ENCODE measurements at places on chromosomes 5 and 9.

- DNase-seq, result no peak
Measured at GRCh38 chr9:89009546-89009840, 18.2 kb downstream of the S1PR3 start.

- DNase-seq, result no peak
Measured at GRCh38 chr5:131505237-131505908, 129.7 kb downstream of the RAPGEF6 start.

GRCh38 chr5:103513701-103514100 is 48.9 kb downstream of the NUDT12 start:
- DNase-seq, result no peak

DNA sequence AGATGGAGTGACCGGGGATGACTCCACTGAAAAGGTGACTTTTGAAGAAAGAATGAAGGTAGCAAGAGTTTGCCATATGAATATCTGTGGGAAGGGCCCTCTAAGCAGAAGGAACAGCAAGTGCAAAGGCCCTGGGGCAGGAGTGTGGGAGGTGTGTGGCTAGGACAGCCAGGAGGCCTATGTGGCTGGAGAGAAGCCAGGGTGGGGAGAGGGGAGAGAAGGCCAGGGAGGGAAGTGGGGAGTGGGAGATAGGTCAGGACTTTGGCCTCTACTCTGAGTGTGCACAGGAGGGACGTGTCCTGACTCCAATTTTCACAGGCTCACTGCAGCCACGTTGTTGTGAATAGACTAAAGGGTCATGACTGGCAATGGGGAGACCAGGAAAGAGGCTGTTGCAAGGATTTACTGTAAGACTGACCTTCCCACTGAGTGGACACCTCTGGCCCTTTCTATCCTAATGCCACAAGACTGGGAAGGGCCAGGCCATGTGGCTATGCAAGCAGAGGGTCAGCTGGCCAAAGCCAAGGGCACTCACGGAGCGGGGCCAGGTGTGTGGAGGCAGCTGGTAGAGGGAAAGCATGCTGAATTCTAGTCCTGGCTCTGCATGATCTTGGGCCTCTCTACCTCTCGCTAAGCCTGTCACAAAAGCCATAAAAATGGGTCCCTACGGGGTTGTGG is 172.4 kb downstream of the PAX5 start:
- DNase-seq, result no peak

DNA sequence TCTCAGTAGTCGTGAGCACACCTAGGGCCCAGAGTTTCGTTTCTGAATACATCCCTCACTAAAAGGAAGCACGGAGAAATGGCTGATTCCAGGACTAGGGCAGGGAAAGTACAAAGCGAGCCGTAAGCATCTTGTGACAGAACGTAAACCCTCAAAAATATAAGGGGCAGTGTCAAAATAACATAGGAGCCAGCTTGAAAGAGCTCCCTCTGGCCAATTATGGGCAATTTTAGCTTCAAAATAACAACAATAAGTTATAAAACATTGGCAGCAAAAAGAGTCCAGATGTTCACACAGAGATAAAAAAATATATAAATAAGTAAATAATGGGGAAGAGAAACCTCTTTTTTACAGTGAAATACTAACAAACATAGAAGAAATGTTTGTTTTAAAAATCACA is 18.5 kb upstream of the GLIS3 start:
- DNase-seq, result no peak

GRCh38 chr9:117783828-117784227 is 79.6 kb downstream of the TLR4 start:
- DNase-seq, result peak; percentile 86

DNA sequence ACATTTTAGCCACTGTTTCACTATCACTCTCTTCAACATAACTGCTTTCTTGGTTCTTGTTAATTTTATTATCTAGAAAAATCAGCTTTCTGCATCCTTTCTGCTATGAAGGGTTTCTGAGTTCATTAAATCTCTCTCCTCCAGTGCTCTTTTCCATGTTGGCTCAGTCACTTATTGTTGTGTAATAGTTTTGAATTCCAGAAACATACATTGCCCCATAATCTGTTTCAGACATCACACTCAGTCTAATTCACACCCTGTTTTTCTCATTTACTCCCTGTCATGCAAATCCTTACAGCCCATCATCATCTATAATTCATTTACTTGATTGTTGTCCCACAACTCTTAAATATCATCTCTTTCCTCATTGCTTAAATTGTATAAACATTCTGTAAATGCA is 176.1 kb upstream of the CDH12 start:
- no peak for DNase-seq

- DNase-seq, result no peak
Measured at GRCh38 chr5:53059281-53059680, 50.3 kb downstream of the MOCS2 start.

GRCh38 chr9:83403527-83404238 is 134.5 kb downstream of the FRMD3 start:
- DNase-seq, result peak; percentile 9

GRCh38 chr5:42301349-42301748 is 121.9 kb upstream of the GHR start:
- DNase-seq, result no peak

GRCh38 chr5:86917117-86917579 is 299.4 kb downstream of the COX7C start:
- DNase-seq, result peak; percentile 7

- DNase-seq, result no peak
Measured at GRCh38 chr9:116479056-116479544, 208.0 kb upstream of the TRIM32 start.

DNA sequence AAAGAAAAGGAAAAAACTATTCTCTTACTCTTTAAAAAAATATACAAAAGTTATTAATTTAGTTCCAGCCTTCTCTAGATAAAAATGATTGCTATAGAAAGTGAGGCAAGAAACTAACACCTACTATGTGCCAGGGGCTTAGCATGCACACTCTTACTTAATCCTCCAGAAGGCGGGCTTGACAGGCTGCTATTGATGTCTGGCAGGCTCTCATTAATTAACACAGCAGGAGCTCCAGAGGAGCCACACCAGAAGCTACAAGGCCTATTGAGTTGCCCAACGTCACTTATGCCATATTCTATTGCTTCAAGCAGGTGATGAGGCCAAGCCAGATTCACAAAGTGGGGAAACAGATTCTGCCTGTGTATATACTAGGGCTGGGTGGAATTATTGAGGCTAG is 54.6 kb upstream of the CLINT1 start:
- no peak for DNase-seq

DNA sequence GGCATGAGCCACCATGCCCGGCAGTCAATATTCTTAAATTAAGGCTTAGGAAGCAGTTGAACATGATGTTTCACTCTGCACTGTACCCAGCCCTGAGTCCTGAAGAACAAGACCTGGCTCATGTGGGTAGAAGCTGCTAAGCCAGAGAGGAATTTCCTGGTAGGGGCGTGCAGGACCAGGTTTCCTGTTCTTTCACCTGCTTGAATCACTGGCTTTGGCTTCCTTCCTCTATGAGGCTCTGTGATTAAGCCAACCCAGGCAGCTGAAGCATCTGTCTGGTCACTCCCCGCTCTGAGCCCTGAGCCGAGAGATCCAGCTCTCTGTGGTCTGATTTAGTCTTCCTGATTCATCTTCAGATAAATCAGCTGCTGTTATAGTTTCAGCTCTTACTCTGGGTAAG is 29.1 kb downstream of the CFAP77 start:
- no peak for DNase-seq

GRCh38 chr5:179319123-179319522 is 26.1 kb downstream of the ADAMTS2 start:
- DNase-seq, result no peak

DNA sequence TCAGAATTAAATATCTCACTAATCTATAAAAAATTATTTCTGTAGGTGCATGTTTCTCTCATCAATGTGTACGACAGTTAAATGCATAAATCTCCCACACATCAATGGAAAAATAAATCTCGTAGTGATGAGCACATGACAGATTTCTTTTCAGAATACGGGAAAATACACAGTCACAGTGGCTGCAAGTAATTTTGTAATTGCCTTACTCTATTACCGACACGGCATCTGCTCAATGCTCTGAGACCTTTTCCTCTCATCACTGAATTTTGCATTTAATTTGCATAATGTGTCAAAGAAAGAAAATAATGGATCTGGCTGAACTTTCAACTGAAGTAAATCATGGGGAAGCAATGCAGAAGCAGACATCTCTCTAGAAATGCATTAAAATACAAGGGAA is 37.2 kb downstream of the PDE4D start:
- DNase-seq, result no peak

DNA sequence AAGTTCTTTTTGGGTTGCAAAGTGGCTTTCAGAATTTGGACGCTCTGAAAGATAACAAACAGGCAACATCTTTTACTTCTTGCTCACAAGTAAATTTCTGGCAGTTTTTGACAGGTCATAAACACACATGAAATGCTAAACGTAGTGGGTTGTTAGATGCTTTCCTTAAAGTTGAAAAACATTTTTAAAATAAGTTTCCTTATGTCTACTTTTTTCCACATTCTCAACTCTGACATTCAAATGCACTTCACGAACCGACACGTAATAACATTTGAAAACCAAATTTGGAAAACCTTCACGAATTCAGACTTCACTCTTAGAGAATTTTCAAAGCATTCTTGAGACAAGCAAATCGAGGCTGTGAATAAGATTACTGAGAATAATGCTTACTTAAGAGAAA is 26.9 kb downstream of the MTX3 start:
- DNase-seq, result no peak

GRCh38 chr9:90538566-90538965 is 104.1 kb downstream of the DIRAS2 start:
- no peak for DNase-seq

GRCh38 chr9:83623679-83624076 is 735 bp downstream of the IDNK start:
- DNase-seq, result no peak

GRCh38 chr5:141565826-141566570 is 52.8 kb downstream of the DIAPH1 start:
- no peak for DNase-seq

- peak; percentile 62 for DNase-seq
Measured at GRCh38 chr9:99299211-99300102, 77.4 kb downstream of the SEC61B start.

GRCh38 chr5:10337986-10338385 is 15.5 kb upstream of the MARCHF6 start:
- DNase-seq, result no peak

DNA sequence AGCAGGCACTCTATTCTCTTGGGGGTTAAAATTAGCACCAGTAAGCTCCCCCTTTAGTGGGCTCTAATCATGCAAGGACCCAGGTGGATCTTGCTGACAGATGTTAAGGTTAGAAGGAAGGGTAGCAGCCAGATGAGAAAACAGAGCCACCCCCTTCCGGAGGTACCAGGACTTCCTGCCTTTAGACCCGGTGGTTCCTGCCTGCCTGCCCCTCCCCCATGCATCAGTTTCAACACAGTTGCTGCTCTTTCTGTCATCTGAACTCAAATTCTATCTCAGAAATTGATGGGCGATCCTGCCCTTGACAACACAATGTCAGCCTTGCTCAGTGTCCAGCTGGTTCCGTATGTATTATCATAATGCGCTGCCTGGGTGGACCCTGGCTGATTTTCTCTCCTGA is 287.3 kb downstream of the EBF1 start:
- DNase-seq, result no peak

DNA sequence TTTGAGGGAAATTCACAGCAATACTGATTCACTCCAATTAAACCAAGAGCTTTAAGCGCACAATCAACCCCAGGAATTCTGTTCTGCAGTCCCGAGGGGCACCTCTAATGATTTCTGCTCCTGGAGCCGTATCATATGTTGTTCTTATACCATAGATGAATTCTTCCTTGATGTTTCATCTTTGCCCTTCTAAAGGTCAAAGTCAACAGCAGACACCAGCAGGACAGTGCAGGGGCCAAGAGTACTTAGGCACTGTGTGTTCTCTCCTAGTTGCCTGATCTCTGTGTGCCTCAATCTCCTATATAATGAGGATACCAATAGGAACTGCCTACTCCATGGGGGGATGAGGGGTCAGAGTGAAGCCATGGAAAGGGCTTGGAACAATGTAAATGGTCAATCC is 16.5 kb downstream of the EPB41L4B start:
- DNase-seq, result no peak

- no peak for DNase-seq
Measured at GRCh38 chr9:32748013-32748412, 35.3 kb upstream of the TMEM215 start.

GRCh38 chr5:156354571-156354970 is 27.6 kb downstream of the SGCD start:
- no peak for DNase-seq

DNA sequence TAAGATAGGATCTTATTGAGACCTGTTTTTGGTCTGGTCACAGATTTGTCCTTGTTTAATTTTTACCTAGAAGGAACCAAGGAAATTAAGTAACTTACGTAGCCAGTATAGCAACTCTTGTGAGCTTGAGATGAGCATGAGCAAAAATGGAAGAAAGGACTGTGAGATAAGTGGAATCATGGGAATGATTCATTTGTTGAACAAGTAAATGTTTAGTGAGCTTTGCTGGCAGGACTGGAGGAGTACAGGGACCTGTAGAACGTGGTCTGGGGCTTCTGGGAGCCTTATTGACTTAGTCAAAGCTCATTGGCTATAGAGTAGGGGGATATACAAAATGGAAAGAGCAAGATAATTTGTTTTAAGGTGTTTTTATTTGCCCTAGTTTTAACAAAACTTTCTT is 3.0 kb downstream of the RAD23B start:
- DNase-seq, result no peak

- DNase-seq, result no peak
Measured at GRCh38 chr5:57386958-57387357, 95.7 kb downstream of the ACTBL2 start.

DNA sequence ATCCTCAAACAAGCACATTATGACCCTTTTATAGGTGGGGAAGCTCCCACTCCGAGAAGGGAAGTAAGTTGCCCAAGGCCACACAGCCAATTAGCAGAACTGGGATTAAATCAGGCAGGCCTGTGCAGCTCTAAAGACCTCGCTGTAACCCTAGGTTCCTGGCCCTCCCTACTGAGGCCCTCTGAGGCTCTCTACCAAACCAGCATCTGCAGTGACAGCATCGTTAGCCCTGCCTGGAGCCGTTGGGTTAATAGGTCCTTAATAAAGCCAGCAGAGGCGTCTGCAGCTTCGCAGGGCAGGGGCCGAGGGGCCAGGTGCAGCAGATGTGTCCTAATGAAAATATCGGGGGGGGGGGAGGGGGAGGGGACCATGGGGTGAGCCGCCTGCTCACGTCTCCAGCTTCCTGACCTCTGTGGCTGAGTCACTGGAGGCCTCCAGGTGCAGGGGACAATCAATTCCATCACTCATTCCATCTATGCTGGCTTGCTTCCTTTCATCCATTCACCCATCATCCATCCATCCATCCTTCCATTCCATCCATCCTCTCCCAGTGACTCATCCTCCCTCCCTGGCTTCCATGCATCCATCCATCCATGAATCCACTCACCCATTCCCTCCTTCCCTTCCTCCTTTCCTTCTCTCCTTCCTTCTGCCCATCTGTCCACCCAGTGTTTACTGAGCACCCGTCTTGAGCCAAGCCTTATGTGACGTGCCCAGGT is 203.9 kb downstream of the C9orf50 start:
- DNase-seq, result peak; percentile 53

GRCh38 chr5:138018849-138019248 is 14.0 kb downstream of the FAM13B start:
- DNase-seq, result no peak

GRCh38 chr9:124721109-124721906 is 49.8 kb downstream of the NR6A1 start:
- no peak for DNase-seq
